Activated CD8-positive, alpha-beta T cell treated with anti-CD3 and anti-CD28 coated beads for 36 hours (primary cell): ENCODE measurements at places on chromosomes 11 and 22.

GRCh38 chr11:3243880-3244279 lies 11.7 kb upstream of the MRGPRE start:
- no peak for DNase-seq
- no peaks in the 10 kb centered on the region for H3K27me3 ChIP-seq
- no peak overlapping the region for H3K4me3 ChIP-seq

- peak; percentile 45 for DNase-seq
- H3K4me3 ChIP-seq: no peak overlapping the region
- H3K36me3 ChIP-seq: peaks cover 26% of the 10 kb centered on the region
- H3K4me1 ChIP-seq: peaks cover 13% of the 10 kb centered on the region
- H3K27me3 ChIP-seq: no peaks in the 10 kb centered on the region
- no peak overlapping the region for H3K27ac ChIP-seq
These were observed 17.3 kb downstream of the TRAF6 start for GRCh38 chr11:36492724-36493304.

DNA sequence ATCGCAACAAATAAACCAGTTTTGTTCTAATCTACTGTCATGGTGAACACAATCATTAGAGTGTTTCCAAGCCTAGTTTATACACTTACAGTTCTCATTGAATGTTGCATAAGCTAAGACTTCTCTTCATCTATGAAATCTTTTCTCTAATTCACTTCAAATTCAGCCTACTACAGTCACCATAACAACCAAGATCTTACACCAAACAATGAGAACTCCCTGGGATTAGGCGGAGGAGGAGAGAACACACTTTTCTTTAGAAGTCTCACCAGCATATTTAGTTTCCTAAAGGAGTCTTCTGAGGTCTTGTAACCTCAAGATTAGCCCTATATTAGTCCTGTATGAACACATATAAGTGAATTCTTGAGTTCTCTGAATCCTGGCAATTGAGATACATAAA lies 1889.7 kb downstream of the LRRC4C start:
- H3K4me3 ChIP-seq: no peak overlapping the region
- H3K27ac ChIP-seq: no peak overlapping the region
- no peaks in the 10 kb centered on the region for H3K27me3 ChIP-seq
- H3K36me3 ChIP-seq: no peaks in the 10 kb centered on the region
- no peak for DNase-seq
- H3K4me1 ChIP-seq: no peaks in the 10 kb centered on the region

DNA sequence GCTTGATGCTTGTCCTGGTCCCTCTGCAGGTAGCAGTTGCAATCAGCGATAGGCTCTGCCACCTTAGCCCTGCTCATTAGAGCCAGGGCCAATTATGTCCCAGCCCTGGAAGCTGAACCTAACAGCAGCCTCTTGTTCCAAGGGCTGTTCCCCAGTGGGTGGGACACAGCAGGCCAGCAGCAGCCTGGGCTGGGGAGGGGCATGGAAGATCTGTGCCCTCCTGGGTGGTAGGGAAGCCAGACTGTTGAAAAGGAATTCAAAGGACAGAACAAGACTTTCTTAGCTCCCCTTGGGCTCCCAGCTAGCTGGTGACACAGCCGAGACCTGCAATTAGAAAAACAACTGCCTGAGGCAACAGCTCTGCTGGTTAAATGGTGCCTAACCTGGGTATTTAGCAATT lies 17.4 kb downstream of the DRD2 start:
- peaks cover 6% of the 10 kb centered on the region for H3K27me3 ChIP-seq
- no peak overlapping the region for H3K4me3 ChIP-seq
- no peak for DNase-seq
- H3K27ac ChIP-seq: no peak overlapping the region
- H3K4me1 ChIP-seq: no peaks in the 10 kb centered on the region
- H3K36me3 ChIP-seq: no peaks in the 10 kb centered on the region

DNA sequence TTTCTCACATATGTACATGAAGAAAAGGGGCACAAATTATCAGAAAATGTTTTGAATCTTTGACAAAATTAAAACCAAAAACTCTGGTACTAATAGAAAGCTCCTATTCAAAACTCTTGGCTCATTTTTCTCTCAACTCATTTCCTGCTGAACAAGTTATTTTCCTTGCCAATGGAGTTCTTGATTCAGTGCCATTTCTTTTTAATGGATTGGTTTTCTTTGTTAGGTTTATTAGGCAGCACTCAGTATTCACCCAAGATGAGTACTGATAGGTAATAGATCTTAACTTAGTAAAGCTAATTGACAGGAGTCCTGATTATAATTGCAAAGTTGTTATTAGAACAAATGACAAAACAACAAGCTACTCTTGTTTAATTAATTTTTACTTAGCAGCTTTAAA lies 279.4 kb upstream of the PDGFD start:
- no peaks in the 10 kb centered on the region for H3K36me3 ChIP-seq
- H3K27me3 ChIP-seq: peaks cover 2% of the 10 kb centered on the region
- H3K27ac ChIP-seq: no peak overlapping the region
- H3K4me1 ChIP-seq: no peaks in the 10 kb centered on the region

DNA sequence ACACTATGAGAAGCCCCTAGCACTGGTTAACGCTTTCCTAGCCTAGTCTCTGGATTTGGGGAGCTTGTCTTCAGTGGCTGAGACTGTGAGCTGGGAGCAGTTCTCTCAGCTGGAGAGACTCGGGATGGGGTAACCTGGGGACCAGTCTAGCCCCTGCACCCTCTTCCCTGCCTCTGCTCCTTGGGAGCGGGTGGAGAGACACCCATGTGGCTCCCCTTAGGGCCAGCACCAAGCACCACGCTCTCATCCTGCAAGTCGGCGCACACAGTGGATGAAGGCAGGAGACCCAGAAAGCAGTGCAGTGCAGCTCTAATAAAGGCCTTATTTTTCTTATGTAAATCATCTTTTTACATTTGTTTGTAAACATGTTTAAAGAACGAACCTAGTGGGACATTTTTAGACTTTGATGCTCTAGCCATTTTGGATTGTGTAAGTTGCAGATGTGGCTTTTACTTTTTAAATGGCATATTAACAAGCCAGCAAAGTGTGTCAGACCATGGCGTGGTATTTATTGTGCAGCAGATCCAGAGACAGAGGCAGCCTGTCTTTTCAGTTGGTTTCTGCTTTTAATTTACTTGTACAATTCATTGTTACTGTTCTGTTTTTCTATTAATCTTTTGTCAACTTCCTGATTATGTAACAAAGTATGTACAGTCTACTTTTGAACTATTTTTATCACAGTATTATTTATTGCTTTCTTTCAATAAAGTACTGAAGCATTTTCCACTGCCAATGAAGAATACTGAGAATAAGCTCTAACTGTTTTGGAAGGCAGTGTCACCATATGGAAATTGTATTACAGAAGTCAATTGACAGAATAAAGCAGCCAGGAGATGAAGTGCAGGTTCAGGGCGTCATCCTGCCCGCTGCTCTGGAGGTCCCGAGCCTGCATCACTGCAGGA lies 14.4 kb upstream of the CTTN start:
- H3K4me3 ChIP-seq: no peak overlapping the region
- no peak for DNase-seq
- H3K36me3 ChIP-seq: peaks cover 41% of the 10 kb centered on the region

- H3K27ac ChIP-seq: no peak overlapping the region
- H3K4me1 ChIP-seq: no peaks in the 10 kb centered on the region
- H3K4me3 ChIP-seq: no peak overlapping the region
- H3K36me3 ChIP-seq: peaks cover 43% of the 10 kb centered on the region
- no peaks in the 10 kb centered on the region for H3K27me3 ChIP-seq
- no peak for DNase-seq
These were observed 71.8 kb upstream of the ADORA2A start for GRCh38 chr22:24355574-24355973.

DNA sequence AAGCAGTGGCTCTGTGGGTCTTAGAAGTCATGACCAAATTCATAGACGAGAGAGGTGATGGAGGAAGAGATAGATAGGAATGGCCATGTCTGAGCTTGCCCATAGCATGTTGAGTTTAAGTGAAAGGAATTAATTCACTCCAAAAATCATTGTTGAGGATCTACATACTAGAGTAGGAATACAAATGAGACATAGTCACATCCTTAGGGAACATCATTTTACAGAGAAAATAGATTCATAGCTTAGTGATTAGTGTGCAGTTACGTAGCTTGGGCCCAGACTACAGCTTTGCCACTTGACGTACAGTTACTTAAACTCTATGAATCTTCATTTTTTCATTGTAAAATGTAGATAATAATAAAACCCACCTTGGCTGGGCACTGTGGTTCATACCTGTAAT lies 21.4 kb upstream of the BMAL1 start:
- no peak overlapping the region for H3K4me3 ChIP-seq
- no peak for DNase-seq
- H3K27ac ChIP-seq: no peak overlapping the region
- no peaks in the 10 kb centered on the region for H3K36me3 ChIP-seq

DNA sequence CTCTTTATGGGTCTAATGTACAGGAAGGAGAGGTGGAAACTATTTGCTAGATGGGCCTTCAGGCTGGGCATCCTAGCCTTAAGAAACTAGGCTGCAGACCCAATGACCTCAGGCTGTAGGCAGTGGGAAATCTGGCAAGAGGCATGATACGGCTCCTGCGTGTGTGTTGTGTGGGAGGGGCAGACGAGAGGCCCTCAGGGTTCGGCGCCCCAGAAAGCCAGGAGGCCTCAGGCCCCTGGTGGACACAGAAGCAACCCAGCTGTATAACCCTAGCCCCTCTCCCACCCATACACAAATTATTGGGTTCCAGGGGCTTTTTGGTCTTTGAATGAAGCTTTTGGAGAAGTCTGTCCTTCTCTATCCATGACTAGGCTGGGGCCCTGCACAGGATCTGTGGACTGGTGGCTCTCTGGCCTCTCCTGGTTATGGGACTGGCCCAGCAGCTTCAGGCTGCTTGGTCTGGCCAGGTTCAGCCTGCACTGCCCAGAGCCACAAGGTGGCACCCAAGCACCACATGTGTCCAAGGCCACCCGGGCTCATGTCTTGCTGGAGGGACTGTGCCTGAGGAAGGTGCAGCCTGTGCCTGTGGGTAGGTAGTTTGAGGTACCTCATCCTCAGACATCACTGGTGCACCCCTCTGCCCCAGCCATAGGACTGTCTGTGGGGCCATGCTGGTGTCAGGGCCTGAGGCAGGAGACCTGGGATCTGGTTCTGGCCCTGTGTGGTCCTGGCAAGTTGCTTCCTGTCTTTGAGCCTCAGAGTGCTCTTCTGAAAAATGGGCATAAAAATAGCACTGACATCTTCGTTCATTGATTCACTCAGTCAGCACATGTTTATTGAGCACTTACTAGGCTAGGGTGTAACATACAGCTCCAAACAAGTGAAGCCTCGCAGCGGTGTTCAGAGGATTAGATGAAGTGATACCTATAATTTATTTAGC lies 87.5 kb downstream of the RRM1 start:
- no peak overlapping the region for H3K27ac ChIP-seq
- peak; percentile 63 for DNase-seq
- H3K4me3 ChIP-seq: no peak overlapping the region
- H3K36me3 ChIP-seq: no peaks in the 10 kb centered on the region
- peaks cover 2% of the 10 kb centered on the region for H3K27me3 ChIP-seq
- H3K4me1 ChIP-seq: no peaks in the 10 kb centered on the region

DNA sequence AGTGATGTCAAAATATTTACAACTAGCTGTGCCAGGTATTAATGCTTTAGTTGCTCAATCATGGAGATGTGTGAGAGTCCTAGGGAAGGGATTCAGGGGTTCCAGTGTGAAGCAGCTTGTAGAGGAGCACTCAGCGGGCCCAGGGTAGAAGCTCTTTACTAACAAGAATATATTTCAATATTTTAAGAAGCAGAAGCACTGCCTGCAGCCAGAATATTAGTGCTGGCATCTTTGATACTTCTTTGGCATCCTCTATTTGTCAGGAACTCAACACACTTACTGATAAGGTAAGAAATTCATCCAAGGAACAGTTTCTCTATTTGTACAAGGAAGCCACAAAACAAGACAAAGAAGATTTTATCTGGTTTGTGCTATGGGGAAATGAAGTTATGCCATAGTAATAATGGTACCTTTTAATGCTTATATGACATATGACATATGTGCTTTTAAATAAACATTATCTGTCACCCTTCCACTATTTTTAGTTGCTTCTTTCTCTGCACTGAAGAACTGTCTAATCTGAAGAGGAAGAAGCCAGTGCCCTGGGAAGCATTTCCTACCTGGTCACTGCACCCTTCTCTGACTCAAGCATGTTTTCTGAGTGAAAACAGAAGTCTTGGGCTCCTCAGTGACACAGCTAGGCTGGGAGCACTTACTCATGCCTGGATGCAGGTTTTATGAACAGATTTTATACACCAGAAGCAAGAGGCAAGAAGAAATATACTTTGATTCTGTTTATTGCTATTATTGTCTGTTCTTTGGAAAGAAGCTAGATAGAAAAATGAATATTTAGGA lies 388.1 kb upstream of the CCDC90B start:
- H3K36me3 ChIP-seq: no peaks in the 10 kb centered on the region
- peaks cover 1% of the 10 kb centered on the region for H3K27me3 ChIP-seq
- no peak overlapping the region for H3K27ac ChIP-seq
- H3K4me1 ChIP-seq: no peaks in the 10 kb centered on the region

- H3K4me3 ChIP-seq: peak overlapping the region; percentile 86
- H3K27me3 ChIP-seq: no peaks in the 10 kb centered on the region
- peak overlapping the region; percentile 94 for H3K27ac ChIP-seq
These were observed 2.5 kb downstream of the MAML2 start for GRCh38 chr11:96340555-96340885.

DNA sequence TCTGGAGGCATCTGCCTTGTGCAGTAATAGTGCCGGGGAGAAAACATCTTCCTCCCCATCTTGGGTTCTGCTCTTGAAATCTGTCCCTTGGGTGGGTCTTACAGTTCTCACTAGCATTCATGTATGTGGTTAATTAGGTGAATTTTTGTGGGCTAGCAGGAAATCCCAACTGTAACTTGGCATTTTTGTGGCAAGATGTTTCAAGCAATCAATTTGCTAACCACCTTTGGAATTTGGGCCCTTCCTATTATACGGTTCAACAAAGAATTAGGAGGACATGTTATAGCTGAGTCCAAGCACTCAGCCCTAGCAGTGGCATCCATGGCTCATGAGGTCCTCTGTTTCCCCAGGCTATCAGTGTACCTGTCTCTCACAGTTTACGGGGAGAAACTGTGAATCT lies 89.1 kb upstream of the MTNR1B start:
- no peaks in the 10 kb centered on the region for H3K36me3 ChIP-seq
- H3K27ac ChIP-seq: no peak overlapping the region
- H3K27me3 ChIP-seq: no peaks in the 10 kb centered on the region

DNA sequence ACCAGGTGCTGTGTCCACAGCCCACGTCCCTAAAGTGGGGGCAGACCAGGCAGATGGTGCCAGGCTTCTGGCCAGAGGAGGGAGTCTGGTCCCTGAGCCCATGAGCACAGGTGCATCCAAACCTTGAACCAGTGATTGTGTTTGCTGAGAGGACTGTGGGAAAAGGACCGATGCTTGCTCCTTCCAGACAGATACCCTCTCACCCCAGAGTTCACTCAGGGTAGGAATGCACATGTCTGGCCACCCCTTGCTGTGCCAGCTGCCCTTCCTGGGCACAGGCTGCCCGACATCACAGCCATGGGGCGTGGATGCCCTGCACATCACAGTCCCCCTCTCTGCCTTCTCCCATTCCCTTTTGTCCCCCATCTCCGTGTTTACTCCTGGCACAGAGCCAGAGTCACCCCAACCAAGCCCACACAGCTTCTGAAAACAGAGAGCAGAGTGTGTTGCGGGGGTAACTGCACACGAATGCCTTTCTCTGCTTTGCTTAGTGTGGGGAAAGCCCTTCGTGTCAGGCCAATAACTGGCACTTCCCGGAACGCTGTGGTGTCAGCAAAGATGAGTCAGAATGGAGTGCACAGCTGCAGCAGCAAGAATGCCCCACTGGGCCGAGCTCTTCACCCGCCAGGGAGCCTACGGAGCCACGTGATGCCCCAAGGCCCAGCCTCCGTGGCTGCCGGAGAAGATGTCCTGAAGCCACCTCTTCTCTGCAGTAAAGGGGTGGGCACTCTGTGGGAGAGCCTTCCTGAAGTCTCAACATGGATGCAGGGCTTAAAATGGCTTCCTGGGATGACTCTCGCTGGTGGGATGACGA lies 7.6 kb downstream of the CARS1 start:
- peaks cover 46% of the 10 kb centered on the region for H3K4me1 ChIP-seq
- peak; percentile 78 for DNase-seq
- H3K36me3 ChIP-seq: peaks cover 21% of the 10 kb centered on the region
- H3K4me3 ChIP-seq: peak overlapping the region; percentile 13
- no peaks in the 10 kb centered on the region for H3K27me3 ChIP-seq
